ENCODE measurements at places on chromosomes 16 and 17. TPM values are rescaled to one million over a fixed set of nuclear protein-coding genes. Genes with fewer than 3 reads are reported as not detected.

Gene PAQR4
- total RNA-seq, result 6.5 TPM

Gene CPNE7
- total RNA-seq, result 66.8 TPM

Gene SEZ6L2
- 13.0 TPM for total RNA-seq

Gene KRT20
- total RNA-seq, result under 0.01 TPM

Gene MT4
- not detected for total RNA-seq

Gene BEAN1
- 0.81 TPM for total RNA-seq

Gene GP1BA
- not detected for total RNA-seq

Gene NOXO1
- total RNA-seq, result not detected

Gene MT1B
- total RNA-seq, result not detected

Gene MARVELD3
- total RNA-seq, result 0.63 TPM

Gene OR1F1
- total RNA-seq, result not detected

Gene SMPD3
- under 0.01 TPM for total RNA-seq

Gene ENPP7
- total RNA-seq, result not detected

Gene TSR3
- 103 TPM for total RNA-seq

Gene MTHFSD
- 19.5 TPM for total RNA-seq

Gene HSD11B2
- 0.98 TPM for total RNA-seq

Gene HS3ST3A1
- 91.1 TPM for total RNA-seq

Gene PPP1R1B
- total RNA-seq, result 0.13 TPM
